ENCODE measurements at places on chromosomes 1 and 21.

- no peak for DNase-seq
Measured at GRCh38 chr1:230163719-230164118, 96.7 kb downstream of the GALNT2 start.

GRCh38 chr1:153958961-153959260 is 499 bp upstream of the CRTC2 start:
- DNase-seq = no peak

- DNase-seq = no peak
Measured at GRCh38 chr21:20971296-20971921, 26.8 kb upstream of the NCAM2 start.

DNA sequence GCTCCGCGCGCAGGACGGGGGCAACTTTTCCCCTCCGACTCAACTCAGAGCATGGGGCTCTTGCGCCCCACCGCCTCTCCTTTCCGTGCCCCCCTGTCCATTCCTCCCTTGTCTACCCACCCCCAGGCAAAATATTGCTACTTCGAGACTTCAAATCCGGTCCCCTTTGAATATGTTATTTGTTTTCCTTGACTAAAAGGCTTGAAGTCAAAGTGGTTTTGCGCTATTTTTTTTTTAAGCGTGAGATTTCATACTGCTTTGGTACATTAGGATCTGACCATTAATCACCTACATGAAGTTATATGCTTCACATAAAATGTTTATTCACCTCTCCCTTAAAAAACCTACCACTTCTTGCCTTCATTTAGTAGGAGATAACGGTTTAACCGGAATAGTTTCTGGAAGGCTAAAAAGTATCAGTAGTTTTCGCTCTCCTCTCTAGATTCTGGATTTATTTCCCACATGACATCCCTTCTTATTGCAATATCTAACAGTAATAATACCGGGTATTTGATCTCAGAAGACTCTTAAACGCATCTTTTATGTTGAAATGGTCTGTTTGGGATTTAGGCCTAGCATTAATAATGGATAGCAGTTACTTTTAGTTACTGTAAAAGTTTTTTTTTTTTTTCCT is 1.6 kb downstream of the NFIA start:
- no peak for DNase-seq

DNA sequence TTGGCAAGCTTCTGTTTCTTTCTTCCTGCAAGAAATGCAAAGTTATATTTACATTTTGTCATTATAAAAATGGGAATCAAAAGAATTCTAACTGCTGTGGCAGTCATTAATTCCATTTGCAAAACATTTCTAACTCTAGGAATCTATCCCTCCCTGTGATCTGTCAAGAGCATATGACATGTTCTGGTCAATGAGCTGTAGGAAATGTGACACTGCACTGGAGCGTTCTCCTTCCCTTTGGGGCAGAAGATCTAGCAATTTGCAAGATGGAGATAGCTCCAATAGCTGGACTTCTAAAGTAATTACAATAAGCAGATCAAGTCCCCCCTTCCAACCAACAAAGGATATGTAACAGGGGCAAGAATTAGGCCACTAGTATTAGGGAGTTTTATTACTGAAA is 6.3 kb downstream of the TOMM20 start:
- no peak for DNase-seq

Data from NCI-H187 treated with DMSO at 0.1 percent for 48 hours (cell line).